ENCODE measurements at places on chromosomes 11 and 22. TPM values are rescaled to one million over a fixed set of nuclear protein-coding genes. Genes with fewer than 3 reads are reported as not detected.

DNA sequence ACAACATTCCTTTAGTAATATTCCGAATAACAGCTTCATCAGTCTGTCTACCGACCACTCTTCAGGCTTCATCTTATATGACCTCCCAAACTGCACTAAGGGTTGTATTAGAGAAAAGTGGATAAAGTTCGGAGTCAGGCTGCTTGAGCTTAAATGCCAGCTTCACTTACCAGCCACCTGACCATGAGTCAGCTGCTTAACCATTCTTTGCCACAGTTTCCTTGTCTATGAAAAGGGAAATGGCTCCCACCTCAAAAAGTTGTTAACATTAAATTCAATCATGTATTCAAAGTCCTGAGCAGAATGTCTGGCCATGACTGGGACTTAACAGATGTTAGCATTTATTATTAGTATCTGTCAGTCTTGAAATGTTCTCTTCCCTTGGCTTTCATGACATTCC is 20.9 kb downstream of the LIMK2 start:
- DNase-seq = peak; percentile 17

GRCh38 chr22:46064228-46064965 is 85.9 kb upstream of the PPARA start:
- no peak for DNase-seq

KLHDC7B gene
- total RNA-seq = not detected

DNA sequence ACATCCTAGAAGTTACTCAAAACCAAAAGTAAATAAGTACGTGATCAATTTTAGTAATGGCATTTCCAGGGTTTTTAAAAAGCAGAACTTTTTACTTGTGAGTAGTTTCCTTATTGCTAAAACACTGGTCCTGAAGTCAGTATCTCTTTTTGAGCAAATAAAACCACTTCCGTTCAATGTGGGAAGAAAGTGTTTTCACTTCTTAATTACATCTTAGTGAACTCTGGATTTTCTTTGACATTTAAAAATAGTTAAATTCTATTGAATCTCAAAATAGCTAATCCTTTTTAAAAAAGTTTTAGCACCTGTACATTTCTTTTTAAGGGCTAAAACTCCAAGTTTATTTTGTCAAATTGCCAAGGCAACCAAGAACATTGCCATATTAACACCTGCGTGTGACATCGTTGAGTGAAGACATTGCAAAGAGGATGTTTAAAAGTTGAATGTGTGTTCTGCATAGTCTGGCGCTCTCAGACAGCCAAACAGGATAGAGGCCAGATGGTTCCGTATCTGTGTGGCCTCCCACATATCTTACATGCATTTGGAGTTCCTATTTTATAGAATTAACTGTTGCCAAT is 17.2 kb upstream of the OR5B21 start:
- DNase-seq = no peak

All from RPMI7951 (cell line).